ENCODE measurements at places on chromosomes 3 and 15.

DNA sequence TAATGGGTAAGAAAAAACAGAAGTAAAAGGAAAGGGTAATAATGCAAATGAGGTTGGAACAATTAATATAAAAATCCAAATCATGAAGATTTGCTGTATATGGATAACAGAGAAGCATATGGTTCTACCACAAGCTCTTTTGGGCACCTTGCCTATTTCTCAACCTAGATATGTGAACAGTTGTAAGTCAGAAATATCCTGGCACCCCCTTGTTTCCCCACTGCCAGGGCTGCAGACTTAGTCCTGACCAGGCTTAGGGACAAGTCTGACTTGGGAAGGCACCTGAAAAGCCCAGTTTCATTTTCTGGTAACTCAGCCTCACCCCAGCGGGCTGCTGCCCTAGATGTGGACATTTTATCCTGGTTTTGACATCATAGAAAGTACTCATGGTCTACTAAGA lies 183.2 kb upstream of the STAC start:
- DNase-seq, result no peak

DNA sequence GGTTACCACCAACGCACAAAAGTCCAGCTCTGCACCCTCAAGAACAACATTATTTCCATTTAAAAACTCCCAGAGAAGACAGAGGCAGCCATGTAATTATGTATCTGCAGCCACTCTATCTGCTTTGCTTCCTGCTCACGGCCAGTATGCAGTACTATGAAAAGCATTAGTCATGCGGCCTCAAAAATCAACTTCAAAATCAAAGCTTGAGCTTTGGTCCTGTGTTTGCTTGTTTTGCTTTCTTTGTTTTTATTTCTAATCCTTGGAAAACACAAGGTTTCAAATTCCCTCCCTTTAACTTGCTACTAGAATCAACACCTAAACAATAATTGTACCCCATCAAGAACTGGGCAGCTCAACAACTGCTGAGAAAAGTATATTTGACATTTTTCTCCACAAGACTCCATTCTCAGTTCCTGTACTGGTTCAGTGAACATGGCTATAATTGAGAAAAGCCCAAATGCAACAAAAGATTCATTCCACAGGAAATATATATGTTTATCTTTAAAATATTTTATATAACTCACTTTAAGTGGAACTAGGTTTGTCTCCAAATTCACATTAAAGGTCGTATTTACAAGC lies 37.6 kb downstream of the GBE1 start:
- no peak for DNase-seq

- DNase-seq, result no peak
Measured at GRCh38 chr15:56892659-56893363, 25.6 kb upstream of the TCF12 start.

GRCh38 chr15:83720468-83720867 lies 66.5 kb downstream of the ADAMTSL3 start:
- DNase-seq, result no peak

DNA sequence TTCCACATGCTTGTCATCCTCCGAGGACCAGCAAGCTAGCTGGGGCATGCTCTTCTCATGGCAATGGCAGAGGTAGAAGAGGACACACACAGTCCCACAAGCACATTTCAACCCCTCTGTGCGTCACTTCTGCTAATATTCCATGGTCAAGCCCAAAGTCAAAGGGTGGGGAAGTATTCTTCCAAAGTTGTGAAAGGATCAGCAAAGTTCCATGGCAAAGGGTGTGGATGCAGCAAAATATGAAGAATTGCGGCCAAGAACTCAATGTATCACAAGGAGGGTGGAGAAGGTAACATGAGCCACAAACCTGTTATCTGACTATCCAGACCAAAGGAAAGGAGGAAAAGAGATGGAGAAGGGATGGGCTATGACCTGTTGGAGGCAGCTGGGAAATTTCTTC lies 71.2 kb upstream of the SNRK start:
- no peak for DNase-seq

- no peak for DNase-seq
Measured at GRCh38 chr15:75176396-75176761, 25.3 kb upstream of the C15orf39 start.

DNA sequence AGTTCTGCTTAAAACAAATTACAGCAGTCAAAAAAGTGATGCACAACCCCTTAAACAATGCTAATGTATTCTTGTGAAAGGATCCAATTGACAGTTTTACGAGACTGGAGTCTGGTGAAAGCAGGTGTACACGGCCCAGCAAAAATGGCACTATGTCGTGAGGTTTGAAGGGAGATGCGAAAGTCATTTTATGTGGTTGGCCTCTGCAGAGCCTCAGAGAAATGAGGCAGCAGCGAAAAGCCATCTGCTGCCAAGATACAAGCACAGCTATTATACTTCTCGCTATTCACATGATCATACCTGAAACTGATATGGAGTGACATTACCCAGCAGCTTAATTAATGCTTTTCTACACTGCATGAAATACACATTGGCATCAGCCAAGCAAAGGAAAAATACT lies 36.4 kb downstream of the MECOM start:
- DNase-seq, result no peak

DNA sequence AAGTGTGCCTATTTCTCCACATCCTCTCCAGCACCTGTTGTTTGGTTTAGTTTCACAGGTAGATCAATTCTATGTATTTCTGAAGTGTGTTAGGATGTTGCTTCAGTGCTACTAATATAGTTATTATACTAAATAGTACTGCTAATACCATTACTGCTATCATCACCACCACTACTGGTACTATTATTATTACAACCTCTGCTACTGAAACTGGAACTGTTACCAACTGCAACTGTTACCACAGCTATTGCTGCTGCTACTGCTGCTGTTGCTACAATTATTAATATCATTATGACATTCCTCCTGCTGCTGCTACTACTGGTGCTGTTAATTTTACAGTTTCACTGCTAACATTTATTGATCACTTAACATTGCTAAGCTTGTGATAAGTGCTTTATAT lies 8.3 kb upstream of the LMOD3 start:
- DNase-seq, result no peak

DNA sequence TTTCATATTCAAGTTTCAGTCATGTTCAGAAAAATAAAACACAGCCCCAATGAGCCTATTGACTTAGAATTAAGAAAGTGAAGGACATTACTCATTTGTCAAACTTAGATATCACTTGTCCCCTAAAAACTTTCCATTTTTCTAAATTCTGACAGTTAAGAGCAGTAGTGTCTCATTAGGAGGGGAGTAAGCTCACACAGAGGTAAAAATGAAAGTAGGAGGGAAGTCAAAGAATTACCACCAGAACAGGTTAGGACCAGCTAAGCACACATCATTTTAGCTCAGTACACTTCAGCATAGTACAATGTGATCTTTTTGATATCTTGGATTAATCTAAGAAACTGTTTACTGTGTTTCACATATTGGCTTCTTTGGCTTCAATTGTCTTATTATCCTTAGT lies 64.3 kb downstream of the OSTN start:
- no peak for DNase-seq

GRCh38 chr3:94293793-94294195 lies 230.9 kb downstream of the NSUN3 start:
- no peak for DNase-seq

DNA sequence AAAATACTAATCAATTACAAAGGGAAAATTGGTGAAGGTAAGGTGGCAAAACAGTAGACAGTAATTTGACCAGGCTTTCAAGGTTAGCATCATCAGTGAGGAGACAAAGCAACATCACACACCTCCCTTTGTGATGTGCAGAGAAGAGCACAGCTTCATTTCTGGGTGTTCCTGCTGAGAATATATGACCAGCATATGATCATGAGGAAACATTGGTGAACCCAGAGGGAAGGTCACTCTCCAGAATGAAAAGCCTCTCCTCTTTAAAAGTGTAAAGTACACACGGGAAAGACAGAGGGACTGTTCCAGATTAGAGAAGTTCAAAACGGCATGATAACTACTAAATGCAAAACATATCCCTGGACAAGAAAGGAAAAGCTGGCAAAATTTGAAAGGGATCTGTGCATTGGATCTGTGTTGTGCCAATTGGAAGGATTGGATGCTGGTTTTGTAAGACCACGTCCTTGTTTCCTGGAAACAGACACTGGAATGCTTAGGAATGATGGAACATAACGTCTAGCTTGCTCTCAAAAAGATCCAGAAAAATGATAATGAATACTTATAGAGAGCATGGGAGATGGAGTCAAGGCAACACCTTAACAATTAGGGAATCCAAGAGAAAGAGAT lies 80.6 kb upstream of the MITF start:
- DNase-seq, result no peak

DNA sequence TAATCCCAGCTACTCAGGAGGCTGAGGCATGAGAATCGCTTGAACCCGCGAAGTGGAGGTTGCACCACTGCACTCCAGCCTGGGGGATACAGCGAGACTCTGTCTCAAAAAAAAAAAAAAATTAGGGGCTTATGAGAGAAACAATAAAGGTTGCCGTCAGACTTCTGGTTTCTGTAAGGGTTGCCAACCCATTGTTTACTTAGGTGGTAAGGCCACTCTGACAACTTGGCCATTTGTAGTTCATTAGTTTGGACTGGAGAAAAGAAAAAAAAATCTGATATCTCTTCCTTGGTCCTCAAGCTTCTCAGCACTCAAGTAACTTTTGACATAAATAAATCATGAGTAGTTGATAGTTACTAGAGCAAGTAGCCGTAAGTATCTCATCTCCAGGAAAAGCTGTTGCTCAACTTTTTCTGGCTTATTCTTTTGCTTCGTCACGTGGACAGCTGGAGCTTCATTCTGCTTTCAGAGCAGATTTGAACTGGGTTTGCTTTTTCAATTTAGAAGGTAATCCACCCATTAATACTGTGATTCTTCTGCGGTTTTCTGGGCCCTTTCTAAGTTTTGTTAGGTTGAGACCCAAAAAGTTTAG lies 9.4 kb downstream of the SNX1 start:
- DNase-seq, result no peak

GRCh38 chr3:177300842-177301241 lies 103.6 kb upstream of the TBL1XR1 start:
- DNase-seq, result no peak

GRCh38 chr3:120410541-120410940 lies 40.3 kb downstream of the FSTL1 start:
- DNase-seq, result no peak

GRCh38 chr3:113104357-113105092 lies 106.8 kb upstream of the BOC start:
- no peak for DNase-seq

DNA sequence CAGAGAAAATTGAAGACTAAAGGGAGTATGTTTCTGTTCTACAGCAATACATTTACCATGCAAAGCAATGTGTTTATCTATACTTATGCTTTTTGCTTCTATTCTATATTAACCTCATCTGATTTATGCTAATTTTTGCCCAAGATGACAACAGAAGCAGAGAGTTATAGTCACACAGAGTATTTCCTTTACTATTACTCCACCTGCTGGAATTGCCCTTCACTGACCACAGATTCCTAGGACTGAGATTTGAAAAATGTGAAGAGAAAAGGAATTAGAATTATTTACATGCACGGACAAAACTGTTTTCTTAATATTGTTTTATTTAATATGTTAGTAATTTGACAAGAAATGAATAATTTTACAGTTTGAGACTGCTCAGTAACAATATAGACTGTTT lies 745.6 kb downstream of the VGLL3 start:
- no peak for DNase-seq

DNA sequence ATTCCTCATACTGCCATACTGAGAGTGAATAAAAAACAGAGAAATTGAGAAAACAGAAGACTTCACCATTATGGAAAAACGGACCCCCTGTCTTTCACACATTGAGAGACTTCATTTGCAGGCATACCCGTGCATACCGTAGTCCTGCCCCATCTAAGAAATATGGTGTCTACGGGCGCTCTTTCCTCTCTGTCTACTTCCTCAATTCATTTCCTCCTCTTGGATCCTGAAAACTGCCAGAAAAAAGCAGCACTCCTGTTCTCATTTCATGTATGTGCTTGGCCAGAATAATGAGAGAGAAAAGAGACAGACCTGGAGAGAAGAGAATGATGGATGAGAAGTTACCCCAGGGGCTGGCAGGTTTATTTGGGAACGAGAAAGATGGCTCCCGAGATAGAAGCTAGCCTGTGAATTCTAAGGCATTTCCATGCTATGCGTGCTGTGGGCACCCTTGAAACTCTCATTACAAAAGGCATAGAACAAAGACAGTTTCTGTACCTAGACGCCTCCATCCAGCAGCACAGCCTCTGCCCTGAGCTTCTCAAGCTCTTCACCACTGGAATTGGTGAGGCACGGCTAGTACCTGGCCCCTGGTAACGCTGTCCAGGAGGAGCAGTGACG lies 62.5 kb upstream of the EPHB3 start:
- DNase-seq, result no peak

DNA sequence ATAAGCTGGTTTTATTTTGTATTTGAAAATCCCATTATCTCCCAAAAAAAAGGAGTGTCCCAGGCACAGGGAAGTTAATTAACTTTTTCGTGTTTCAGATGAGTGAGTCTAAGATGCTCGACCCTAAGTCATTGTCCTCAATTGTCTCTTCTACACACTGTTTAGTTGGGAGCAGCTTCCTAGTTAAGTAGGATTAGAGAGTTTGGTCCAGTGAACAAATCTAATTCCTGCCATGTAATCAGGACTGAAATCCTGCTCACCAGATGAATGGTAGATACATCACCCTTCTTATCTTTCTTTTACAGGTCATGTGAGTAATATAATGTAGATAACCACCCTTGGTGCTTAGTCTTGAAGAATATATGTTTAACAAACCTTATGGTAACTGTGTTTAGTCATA lies 228.9 kb upstream of the MANF start:
- DNase-seq, result no peak

GRCh38 chr3:69095636-69096035 lies 10.9 kb downstream of the ARL6IP5 start:
- DNase-seq, result no peak

DNA sequence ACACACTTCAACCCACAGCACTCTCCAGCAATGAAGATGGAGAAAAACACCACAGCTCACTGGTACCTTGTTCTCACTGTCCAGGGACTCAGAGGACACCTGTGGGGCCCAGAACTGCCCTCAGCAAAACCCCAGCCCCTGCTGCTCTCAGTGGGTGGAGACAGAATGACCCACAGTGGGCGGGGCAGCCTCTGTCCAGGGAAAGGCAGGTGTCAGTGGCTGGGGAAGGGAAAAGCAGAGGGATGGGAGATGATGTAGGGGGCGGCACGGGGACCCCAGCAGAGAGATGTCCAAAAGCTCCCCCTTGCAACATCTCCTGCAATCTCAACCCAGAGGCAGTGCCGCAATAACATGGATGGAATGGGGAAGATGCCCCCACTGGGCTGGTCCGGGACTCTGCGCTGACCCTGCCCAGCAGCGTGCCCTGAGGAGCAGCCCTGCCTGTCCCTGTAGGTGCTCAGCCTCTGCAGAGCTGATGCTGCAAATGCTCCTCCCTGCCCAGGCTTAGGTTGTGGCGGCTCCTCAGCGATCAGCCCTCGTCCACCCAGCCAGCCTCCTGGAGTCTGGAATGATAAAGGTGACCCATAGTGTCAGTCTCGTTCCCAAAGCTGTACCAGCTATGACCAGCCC lies 193.9 kb downstream of the XXYLT1 start:
- no peak for DNase-seq

- no peak for DNase-seq
Measured at GRCh38 chr15:92812271-92812670, 87.9 kb upstream of the CHD2 start.

- no peak for DNase-seq
Measured at GRCh38 chr3:136954251-136954650, 3.5 kb upstream of the IL20RB start.
